GM20000 (cell line): ENCODE measurements at places on chromosomes 12 and 14.

DNA sequence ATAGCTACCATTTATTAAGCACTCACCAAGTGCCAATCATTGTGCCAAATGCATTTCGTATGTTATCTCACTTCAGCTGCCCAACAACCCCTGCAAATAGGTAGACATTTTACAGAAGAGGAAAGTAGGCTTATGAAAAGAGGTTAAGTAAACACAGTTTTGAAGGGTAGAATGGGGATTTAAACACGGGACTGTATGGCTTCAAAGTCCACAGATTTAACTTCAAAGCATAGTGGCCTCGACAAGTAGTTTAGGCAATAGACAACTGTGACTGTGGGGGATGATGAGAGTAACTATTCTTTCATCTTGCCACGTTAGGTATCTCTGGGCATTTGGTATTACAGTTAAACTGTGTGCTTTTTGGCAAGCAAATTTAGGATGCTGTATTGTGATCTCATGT lies 266.8 kb upstream of the SRRM4 start:
- DNase-seq: no peak

DNA sequence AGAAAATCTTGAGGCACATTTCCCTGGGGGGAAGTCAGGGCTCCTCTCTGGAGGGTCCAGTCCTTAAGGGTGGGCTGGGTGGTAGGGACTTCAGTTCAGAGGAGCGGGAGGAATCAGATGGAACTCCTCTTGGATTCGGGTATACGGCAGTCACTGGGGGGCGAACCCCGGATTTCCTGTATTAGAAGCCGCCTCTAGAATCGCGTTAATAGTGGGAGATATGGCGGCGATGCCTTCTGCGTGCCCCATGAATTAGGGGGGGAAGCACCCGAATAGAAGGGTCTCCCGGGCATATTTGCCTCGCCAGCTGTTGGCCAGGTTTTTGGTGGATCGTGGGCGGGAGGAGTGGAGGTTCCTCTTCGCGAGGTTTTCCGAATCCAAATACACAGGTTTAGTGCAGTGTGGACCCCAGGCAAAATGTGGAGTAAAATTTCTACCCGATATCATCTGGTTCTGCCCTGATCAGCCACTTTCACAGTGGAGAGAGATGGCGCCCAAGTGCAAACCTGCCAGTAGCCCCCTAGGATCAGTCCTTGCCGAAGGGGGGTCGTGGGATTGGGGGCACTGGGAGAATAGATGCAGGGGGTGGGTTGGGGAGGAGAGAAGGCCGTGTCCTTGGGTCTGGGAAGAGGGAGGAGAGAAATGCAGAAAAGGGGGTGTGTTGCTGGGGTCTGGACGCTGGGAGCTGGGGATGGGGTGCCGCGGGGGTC lies 628 bp downstream of the MEG3 start:
- no peak for DNase-seq

DNA sequence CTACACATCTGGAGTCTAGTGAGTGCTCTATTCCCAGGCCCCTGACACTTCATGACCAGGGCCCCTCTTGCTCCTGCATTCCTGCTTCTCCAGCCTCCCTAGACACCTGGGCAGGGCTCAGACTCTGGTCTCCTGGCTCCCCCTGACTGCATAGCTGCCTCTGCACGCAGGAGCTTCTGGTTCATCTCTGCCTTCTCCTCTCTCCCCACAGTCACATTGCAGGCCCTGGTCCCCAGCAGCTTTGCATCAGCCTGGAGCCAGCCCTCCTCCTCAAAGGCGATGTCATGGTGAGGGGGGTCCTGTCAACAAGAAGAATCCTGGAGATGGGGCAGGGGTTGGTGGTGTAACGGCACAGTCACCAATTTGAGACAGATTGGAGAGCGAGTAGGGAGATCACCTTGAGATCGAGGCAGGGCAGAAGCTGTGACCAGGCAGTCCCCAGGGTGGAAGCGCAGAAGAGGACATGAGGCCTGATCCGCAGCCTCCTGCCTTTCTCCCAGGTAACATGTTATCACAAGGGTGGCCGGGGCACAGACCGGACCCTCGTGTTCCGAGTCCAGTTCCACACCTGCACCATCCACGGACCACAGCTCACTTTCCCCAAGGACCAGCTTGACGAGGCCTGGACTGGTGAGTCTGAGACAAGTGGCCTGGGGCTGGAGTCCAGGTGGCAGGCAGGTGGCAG lies 8.1 kb downstream of the TNS2 start:
- DNase-seq: no peak

GRCh38 chr14:89284333-89285058 lies 132.5 kb downstream of the FOXN3 start:
- DNase-seq: no peak

DNA sequence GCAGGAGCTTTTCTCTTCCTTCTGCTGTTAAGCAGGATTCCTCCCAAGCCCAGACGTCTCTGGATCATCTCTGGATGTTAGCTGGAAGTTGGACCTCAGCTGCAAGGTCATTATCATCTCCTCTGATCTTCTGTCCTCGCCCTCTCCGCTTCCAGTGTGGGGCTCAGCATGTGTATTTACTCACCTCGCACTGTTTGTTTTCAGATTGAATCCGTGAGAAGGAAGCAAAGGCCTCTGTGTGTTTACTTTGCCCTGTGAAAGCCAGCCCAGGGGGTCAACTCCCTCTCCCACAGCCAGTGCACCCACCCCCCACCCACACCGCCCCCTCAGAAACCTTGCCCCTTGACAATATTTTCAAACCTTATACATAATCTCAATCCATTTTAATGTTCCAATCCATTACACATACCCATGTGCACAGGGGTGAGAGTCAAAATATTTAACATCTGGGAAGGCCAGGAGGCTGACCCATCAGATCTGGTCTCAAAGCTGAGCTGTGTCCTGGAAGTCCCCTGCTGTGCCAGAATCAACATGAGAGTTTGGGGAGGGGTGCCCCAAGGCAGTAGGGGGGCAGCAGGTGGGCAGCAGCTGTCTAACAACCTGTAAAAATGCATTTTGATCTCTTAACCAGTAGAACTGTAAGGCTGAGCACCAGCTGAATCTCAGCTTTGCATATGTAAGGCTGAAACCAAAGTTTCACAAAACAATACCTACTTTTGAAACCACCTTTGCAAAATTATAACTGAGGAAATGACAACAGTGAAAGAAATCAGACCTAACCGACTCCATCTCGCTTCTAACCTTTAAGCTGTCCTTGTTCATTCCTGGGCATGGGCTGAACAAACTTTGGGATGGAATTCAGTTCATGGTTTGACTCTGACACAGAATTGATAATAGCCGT lies 157.9 kb downstream of the ZNF664 start:
- peak; percentile 41 for DNase-seq

DNA sequence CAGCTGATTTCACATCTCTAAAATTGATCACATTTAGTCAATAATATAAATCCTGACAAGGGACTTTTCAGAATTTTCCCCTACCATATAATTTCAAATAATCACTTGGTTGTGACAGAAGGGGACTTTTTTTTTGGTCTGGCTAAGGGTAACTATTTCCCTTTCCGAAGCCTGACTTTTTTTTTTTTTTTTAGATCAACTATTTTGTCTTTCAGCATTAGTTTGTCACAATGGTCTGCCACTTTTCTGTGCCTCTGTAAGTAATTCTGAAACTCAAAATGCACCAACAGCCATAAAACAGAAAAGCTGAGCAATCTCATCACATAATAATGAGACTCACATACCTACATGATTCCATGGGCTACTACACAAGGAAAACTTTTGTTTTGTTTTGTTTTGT lies 266.4 kb downstream of the SSPN start:
- no peak for DNase-seq

DNA sequence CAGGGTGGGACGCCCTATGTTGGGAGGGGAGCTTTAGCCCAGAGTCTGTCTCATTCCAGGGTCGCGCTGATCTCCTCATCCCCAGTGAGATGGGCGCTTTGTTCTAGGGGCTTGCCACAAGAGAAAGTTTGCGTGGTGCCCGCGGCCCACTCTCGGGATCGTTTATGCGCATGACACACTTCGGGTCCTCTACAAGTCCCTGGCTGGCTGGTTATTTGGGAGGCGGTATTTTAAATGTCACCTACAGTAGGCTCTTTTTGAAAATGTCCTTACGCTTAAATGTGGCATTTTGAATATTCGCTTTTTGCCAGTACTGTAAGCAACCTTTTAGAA lies 541 bp downstream of the GOLT1B start:
- DNase-seq: peak; percentile 10

DNA sequence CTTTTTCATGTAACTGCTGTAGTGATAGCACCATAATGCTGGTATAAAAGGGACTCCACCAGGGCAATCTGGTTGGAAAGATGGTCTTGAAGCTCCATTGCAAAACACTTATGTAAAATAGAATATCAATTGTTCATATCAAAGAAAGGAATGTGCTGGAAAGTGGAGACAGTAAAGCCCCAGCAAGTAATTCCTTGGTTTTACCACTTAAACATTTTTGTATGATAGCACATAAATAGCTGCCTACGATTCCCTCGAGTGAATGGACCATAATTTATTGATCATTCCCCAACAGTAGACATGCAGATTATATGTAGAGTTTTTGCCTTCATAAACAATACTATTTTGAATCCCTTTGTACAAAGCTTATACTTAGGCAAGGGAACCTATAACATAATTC lies 275.4 kb downstream of the PAWR start:
- DNase-seq: no peak

DNA sequence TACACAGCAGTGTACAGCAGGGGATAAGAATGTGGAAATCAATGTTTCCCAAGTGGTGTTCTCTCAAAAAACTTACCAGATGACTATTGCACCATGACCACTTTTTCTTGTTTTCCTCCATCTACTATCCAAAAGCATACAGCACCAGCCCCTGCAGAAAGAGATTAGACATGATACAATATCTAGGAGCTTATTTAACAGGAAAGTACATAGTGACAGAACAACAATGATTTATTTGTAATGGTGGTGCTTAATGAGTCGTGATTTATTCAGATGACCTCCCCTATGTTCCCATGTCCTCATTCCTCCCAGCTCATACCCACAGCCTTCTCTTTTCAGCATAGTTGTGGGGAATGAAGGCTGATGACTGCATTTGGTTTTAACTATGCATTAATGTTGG lies 413.6 kb downstream of the BTG1 start:
- DNase-seq: no peak

- peak; percentile 54 for DNase-seq
Observed at GRCh38 chr14:95431199-95432143, 85.0 kb downstream of the SYNE3 start.

DNA sequence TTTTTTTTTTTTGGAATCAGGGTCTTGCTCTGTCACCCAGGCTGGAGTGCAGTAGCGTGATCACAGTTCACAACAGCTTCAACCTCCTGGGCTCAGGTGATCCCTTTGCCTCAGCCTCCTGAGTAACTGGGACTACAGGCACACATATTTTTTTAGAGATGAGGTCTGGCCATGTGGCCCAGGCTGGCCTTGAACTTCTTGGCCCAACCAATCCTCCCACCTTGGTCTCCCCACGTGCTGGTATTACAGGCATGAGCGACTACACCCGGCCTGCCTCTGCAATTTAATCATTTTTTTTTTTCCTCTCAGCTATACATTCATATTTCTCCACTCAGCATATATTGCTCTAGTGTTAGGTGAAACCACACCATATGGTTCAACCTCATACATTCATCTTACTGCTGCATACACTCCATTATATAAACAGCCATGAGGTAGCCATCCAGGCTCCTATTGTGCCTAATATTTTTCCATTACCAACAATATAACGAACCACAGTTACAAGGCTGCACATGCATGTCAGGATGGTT lies 7.1 kb downstream of the STX2 start:
- DNase-seq: no peak

GRCh38 chr12:30822385-30823155 lies 67.8 kb upstream of the CAPRIN2 start:
- peak; percentile 39 for DNase-seq

DNA sequence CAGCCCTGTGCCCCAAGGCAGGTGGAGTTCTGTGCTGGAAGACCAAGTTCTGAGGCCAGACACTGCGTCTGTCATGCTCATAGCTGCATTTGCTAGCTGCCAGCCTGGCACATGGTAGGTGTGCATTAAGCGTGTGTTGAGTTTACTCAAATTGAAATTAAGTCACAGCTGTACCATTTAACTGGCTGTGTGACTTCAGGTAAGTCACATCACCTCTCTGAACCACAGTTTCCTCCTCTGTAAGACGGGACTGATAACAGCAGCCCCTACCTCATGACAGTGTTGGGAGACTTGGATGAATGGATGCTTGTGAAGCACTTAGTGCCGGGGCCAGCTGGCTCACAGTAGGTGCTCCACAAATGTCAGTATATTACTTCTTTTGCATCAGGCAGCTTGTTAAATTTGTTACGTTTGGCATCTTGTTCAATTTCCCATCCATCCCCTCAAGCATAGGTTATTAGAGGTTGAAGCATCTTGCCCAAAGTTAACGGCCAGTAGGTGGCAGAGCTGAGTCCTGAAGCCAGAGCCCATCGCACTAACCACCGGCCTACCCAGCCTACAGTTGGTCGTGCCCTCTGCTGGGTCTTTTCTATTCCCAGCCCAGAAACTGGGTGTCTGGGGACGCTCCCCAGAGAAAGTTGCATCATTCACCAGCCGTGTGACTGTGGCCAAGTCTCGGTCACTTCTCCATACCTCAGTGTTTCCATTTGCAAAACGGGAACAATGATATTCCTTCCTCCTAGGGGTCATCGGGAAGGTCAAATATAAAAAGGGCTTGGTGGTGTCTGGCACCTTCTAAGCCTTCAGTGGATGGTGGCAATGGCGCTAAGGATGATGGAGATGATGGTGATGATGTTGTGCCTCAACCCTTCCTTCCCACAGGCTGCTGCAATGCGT lies 4.5 kb downstream of the DAO start:
- peak; percentile 63 for DNase-seq

GRCh38 chr14:54735424-54735823 lies 167.2 kb downstream of the GCH1 start:
- DNase-seq: no peak

DNA sequence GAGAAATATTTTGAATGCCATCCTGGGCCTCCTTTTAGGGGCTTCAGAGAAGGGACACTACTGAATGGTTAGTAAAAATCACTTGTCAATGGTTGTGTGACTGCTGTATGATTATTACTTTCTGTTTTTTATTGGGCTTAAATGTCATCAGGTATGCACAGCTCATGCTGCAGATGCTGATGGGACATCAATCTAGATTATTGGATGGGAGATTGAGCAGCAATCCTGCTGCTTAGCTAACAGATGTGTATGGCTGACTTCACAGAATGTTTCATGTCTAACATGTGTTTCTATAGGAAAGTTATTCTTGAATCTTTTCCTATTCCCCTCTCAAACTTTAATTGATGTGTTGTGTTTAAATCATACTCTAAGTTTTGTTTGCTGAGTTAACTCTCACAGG lies 166.8 kb downstream of the RMST start:
- DNase-seq: no peak

GRCh38 chr14:93456356-93456755 lies 25.6 kb downstream of the UNC79 start:
- no peak for DNase-seq

DNA sequence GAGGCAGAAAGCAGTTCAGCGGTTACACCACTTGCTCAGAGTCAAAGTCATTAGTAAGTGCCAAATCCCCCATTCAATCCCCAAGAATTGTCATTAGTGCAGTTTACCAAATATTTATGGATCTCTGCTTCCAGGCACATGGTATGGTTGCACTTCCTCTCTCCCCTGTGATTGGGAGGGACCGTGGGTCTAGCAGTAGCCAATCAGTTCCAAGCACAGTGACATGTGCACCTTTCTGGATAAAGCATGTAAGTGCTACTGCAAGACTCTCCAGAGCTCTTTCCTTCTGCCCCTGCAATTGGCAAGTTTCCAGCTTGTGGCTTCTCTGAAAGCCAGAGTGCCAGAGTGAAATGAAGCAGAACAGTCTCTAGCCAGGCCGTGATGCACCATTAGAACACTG lies 85.3 kb upstream of the FLRT2 start:
- DNase-seq: no peak

- DNase-seq: no peak
Observed at GRCh38 chr14:103540821-103541708, 12.1 kb downstream of the TRMT61A start.

GRCh38 chr12:130463818-130464670 lies 126.4 kb downstream of the PIWIL1 start:
- DNase-seq: no peak
